ENCODE measurements at places on chromosomes 4 and X. TPM values are rescaled to one million over a fixed set of nuclear protein-coding genes. Genes with fewer than 3 reads are reported as not detected.

The IL2 gene
- total RNA-seq, result not detected

The GPR143 gene
- total RNA-seq, result not detected

The DIAPH2 gene
- 19.7 TPM for total RNA-seq

The SLC39A8 gene
- total RNA-seq, result 0.13 TPM

The ADH1C gene
- total RNA-seq, result not detected

GRCh38 chr4:95417531-95417930 is 131.2 kb downstream of the UNC5C start:
- no peak overlapping the region for H3K4me3 ChIP-seq
- no peak overlapping the region for H3K27ac ChIP-seq
- H3K4me1 ChIP-seq, result no peaks in the 10 kb centered on the region
- no peaks in the 10 kb centered on the region for H3K27me3 ChIP-seq
- no peak for DNase-seq

GRCh38 chr4:168131196-168131595 is 38.9 kb downstream of the ANXA10 start:
- H3K4me1 ChIP-seq, result no peaks in the 10 kb centered on the region
- no peaks in the 10 kb centered on the region for H3K27me3 ChIP-seq
- H3K27ac ChIP-seq, result no peak overlapping the region
- no peak for DNase-seq
- no peaks in the 10 kb centered on the region for H3K36me3 ChIP-seq
- H3K4me3 ChIP-seq, result no peak overlapping the region

DNA sequence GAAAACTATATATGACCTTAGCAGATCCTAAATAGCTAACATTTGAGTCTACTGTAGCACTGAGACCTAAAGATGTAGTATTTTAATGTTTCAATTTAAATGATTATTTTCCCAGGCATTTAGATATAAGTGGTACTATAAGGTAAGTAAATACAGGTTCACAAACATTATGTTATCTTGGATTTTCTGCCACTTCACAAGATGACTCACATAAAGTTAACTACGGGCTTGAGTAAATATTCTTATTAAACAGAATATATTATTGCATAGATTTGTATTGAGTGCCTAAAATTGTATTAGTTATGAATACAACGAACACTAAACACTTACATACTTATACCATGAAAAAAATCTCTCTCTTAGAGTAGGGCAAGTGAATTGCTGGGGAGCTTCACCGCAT is 34.2 kb upstream of the VCX3B start:
- H3K27ac ChIP-seq, result no peak overlapping the region
- H3K27me3 ChIP-seq, result no peaks in the 10 kb centered on the region
- no peaks in the 10 kb centered on the region for H3K4me1 ChIP-seq
- H3K36me3 ChIP-seq, result no peaks in the 10 kb centered on the region
- H3K4me3 ChIP-seq, result no peak overlapping the region
- DNase-seq, result no peak

- DNase-seq, result no peak
- peak overlapping the region; percentile 16 for H3K27ac ChIP-seq
- H3K4me1 ChIP-seq, result peaks cover 6% of the 10 kb centered on the region
- H3K27me3 ChIP-seq, result no peaks in the 10 kb centered on the region
Observed at GRCh38 chr4:118410138-118410537, 57.3 kb upstream of the PRSS12 start.

GRCh38 chrX:39773923-39774773 is 323.6 kb downstream of the BCOR start:
- no peak overlapping the region for H3K27ac ChIP-seq
- peaks cover 14% of the 10 kb centered on the region for H3K4me1 ChIP-seq
- no peak overlapping the region for H3K4me3 ChIP-seq
- no peaks in the 10 kb centered on the region for H3K27me3 ChIP-seq
- DNase-seq, result no peak
- H3K36me3 ChIP-seq, result no peaks in the 10 kb centered on the region

- H3K27ac ChIP-seq, result no peak overlapping the region
- peaks cover 18% of the 10 kb centered on the region for H3K4me1 ChIP-seq
- H3K27me3 ChIP-seq, result no peaks in the 10 kb centered on the region
- no peaks in the 10 kb centered on the region for H3K36me3 ChIP-seq
- no peak for DNase-seq
Observed at GRCh38 chr4:29711226-29711625, 1008.9 kb upstream of the PCDH7 start.

DNA sequence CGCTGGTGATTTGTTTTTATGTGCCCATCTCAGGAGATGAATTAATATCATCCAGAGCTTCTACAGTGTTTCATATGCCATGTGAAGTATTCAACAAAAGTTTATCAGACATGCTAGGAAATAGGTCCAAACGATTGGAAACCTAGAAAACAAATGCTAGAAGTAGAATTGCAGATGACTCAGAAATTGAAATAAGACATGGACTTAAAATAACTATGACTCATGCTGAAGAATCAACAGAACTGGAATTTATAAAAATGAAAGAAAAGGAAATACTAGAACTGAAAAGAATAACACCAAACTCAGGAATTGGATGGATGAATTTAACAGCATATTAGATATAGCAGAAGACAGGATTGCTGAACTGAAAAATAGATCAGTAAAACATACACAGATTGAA is 172.7 kb upstream of the GIMD1 start:
- no peak for DNase-seq
- no peak overlapping the region for H3K4me3 ChIP-seq
- H3K36me3 ChIP-seq, result no peaks in the 10 kb centered on the region
- no peaks in the 10 kb centered on the region for H3K27me3 ChIP-seq
- H3K4me1 ChIP-seq, result no peaks in the 10 kb centered on the region
- H3K27ac ChIP-seq, result no peak overlapping the region

DNA sequence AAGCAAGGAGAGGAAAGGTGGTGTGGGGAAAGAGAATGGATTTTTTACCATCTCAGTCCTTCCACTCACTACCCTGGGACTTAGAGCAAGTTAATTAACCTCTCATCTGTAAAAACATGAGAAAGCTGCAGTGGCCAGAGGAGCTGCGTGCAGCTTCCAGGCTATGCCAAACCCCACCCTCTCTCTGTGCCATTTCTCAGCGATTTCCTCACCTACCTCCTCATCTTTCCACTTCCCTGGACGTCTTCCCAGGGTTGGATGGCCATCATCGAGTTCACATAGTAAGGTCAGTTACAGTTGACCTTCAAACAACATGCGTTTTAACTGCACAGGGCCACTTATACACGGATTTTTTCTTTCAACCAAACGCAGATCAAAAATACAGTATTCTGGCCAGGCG is 64.3 kb downstream of the SMIM20 start:
- H3K27me3 ChIP-seq, result no peaks in the 10 kb centered on the region
- no peaks in the 10 kb centered on the region for H3K4me1 ChIP-seq
- no peak for DNase-seq
- H3K27ac ChIP-seq, result no peak overlapping the region
- no peak overlapping the region for H3K4me3 ChIP-seq

GRCh38 chr4:30875658-30876269 is 155.6 kb downstream of the PCDH7 start:
- H3K27me3 ChIP-seq, result no peaks in the 10 kb centered on the region
- DNase-seq, result no peak
- H3K4me3 ChIP-seq, result no peak overlapping the region
- H3K36me3 ChIP-seq, result peaks cover 6% of the 10 kb centered on the region
- peaks cover 4% of the 10 kb centered on the region for H3K4me1 ChIP-seq
- H3K27ac ChIP-seq, result no peak overlapping the region

GRCh38 chr4:123996718-123997510 is 600.3 kb downstream of the SPRY1 start:
- no peaks in the 10 kb centered on the region for H3K36me3 ChIP-seq
- no peaks in the 10 kb centered on the region for H3K27me3 ChIP-seq
- no peak overlapping the region for H3K4me3 ChIP-seq
- DNase-seq, result peak; percentile 36

DNA sequence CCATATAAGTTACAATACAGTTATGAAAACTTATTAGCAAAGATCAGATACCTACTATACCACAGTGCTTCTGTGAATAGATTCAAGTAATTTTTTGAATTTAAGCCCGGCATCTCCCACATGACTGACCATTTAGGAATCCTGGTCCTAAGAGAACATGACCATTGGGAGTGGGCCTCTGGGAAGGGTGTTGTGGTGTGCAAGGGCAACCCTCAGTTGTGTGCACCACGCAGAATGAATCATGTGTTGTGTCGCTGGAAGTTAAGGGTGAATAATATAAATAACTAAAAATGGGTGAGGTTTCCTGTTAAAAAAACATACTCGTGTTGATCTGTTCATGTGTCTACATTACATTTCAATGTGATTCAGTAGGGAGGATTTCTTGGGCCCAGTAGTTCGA is 15.5 kb downstream of the CPE start:
- no peak overlapping the region for H3K4me3 ChIP-seq
- H3K4me1 ChIP-seq, result no peaks in the 10 kb centered on the region
- H3K36me3 ChIP-seq, result no peaks in the 10 kb centered on the region
- no peaks in the 10 kb centered on the region for H3K27me3 ChIP-seq

DNA sequence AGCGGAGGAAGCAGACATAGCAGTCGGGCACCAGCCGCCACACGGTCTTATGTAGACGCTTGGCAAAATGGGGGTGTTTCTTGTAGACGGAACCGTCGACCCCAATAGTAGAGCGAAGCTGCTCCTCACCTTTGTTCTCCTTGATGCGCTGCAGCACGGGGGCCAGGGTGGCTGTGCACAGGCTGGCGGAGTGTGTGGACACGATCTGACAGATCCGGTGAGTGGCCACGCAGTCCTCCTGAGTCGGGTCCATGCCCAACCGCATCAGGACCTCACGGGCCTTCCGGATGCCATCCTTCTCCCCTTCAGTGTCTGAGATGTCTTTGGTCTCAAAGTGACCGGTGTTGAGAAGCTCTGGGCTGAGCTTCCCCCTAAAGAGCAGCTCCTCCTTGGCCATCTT is 153.0 kb downstream of the TENT5D start:
- H3K27ac ChIP-seq, result no peak overlapping the region
- no peak for DNase-seq
- H3K27me3 ChIP-seq, result no peaks in the 10 kb centered on the region
- no peak overlapping the region for H3K4me3 ChIP-seq
- no peaks in the 10 kb centered on the region for H3K4me1 ChIP-seq

DNA sequence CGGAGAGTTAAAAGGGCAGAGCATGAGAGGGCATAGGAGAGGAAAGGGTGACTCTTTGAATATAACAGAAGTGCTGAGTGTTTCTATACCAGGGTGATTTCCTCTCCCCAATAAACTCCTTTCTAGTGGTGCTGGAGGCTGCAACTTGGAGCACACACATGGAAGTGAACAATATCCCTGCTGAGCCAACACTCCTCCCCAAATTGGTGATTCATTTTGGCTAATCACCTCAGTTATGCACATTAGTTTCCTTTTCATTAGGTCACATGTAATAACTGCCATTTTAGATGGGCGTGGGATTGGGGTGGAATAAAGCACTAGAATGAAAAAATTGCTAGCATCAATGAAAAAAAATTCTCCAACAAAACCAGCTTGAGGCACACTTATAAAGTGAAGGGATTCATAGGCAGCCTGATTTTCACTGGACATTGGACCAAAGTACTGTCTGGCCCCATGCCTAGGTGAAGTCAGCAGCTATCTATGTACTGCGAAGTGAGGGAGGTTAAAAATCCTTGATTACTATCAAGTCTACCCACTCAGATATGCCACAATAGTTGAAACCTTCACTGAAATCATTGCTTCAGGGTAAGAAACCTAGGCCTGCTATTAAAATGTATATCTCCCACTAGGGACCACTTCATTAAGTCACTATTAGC is 174.0 kb downstream of the GLUD2 start:
- H3K4me1 ChIP-seq, result no peaks in the 10 kb centered on the region
- no peaks in the 10 kb centered on the region for H3K36me3 ChIP-seq

GRCh38 chr4:165738571-165738970 is 134.5 kb upstream of the TLL1 start:
- DNase-seq, result no peak
- H3K4me3 ChIP-seq, result no peak overlapping the region
- no peaks in the 10 kb centered on the region for H3K4me1 ChIP-seq
- H3K27ac ChIP-seq, result no peak overlapping the region
- H3K36me3 ChIP-seq, result no peaks in the 10 kb centered on the region

DNA sequence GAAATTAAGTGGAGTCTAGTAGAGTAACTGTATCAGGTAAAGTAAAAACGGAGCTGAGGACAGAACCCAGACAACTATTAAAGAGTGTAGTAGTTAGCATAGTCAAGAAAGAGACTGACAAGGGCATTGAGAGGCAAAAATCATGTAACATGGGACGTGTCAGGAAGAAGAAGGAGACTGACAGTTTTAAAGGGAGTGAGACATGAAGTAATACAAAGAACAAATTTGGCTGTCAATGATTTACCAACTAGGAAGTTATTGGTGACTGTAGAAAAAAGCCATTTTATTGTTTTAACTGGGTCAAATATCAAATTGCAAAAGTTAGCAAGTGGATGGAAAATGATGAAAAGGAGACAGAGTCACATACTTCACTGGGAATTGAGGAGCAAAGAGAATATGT is 422.3 kb downstream of the MAPK10 start:
- H3K36me3 ChIP-seq, result peaks cover 4% of the 10 kb centered on the region
- H3K4me1 ChIP-seq, result no peaks in the 10 kb centered on the region
- H3K27me3 ChIP-seq, result no peaks in the 10 kb centered on the region
- DNase-seq, result no peak
- no peak overlapping the region for H3K27ac ChIP-seq

All from SJCRH30 (cell line).